ENCODE measurements at places on chromosomes 1 and 21. TPM values are rescaled to one million over a fixed set of nuclear protein-coding genes. Genes with fewer than 3 reads are reported as not detected.

AMY1C gene
- not detected for total RNA-seq

FMO2 gene
- total RNA-seq: 40.5 TPM

S100A7A gene
- not detected for total RNA-seq

OR10K2 gene
- total RNA-seq: not detected

- H3K27ac ChIP-seq: no peak overlapping the region
- DNase-seq: no peak
- no peak overlapping the region for H3K4me3 ChIP-seq
- no peaks in the 10 kb centered on the region for H3K36me3 ChIP-seq
- no peaks in the 10 kb centered on the region for H3K27me3 ChIP-seq
- H3K4me1 ChIP-seq: no peaks in the 10 kb centered on the region
Observed at GRCh38 chr1:204320382-204320804, 39.3 kb downstream of the PLEKHA6 start.

DNA sequence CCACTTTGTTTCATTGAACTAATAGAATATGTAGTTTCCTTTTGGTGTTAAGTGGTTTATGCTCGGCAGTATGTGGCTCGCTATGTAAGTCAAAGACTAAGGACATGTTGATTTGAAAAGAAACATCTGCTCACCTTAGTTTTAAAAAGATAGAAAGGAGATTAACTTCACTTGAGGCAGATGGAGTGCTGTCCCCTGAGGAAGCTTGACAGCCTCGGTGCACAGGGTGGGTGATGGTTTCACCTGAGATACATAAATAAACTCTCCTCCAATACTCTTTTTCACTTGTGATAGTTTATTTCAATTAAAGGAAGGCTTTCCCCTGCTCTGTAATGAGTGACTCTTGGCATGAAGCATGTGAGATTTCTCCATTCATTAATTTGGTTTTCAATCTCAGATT, 70.8 kb upstream of the FMN2 start:
- no peak overlapping the region for H3K27ac ChIP-seq
- no peaks in the 10 kb centered on the region for H3K36me3 ChIP-seq
- H3K4me1 ChIP-seq: no peaks in the 10 kb centered on the region
- no peak for DNase-seq
- H3K27me3 ChIP-seq: no peaks in the 10 kb centered on the region

- peaks cover 4% of the 10 kb centered on the region for H3K4me1 ChIP-seq
- peak; percentile 48 for DNase-seq
- H3K27me3 ChIP-seq: peaks cover 22% of the 10 kb centered on the region
- H3K27ac ChIP-seq: no peak overlapping the region
- H3K4me3 ChIP-seq: peak overlapping the region; percentile 47
- no peaks in the 10 kb centered on the region for H3K36me3 ChIP-seq
Observed at GRCh38 chr1:32893198-32894018, 7.1 kb downstream of the HPCA start.

DNA sequence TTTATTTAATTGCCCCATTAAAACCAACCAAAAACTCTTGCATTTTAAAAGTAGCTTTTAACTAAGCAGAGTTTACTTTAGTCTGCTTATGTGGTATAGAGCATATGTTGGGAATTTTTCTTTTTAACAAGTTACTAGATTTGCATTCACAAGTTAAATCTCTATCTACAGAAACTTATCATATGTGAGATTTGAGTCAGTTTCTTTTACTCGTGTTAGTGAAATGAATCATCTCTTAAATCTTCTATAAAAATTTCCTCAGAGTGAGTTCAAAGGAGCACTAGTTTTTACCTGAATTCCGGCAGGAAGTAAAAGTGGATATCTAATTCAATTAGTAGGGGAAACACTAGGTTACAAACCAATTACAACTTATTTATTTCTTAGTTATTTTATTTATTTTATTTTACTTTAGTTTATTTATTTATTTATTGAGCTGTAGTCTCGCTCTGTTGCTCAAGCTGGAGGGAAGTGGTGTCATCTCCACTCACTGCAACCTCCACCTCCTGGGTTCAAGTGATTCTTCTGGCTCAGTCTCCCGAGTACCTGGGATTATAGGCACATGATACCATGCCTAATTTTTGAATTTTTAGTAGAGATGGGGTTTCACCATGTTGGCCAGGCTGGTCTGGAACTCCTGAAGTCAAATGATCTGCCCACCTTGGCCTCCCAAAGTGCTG, 1609.6 kb upstream of the B3GALT2 start:
- no peak overlapping the region for H3K4me3 ChIP-seq
- no peaks in the 10 kb centered on the region for H3K4me1 ChIP-seq
- no peaks in the 10 kb centered on the region for H3K36me3 ChIP-seq
- DNase-seq: no peak
- no peak overlapping the region for H3K27ac ChIP-seq
- H3K27me3 ChIP-seq: no peaks in the 10 kb centered on the region

GRCh38 chr1:43418858-43419257, 29.2 kb downstream of the SZT2 start:
- H3K36me3 ChIP-seq: peaks cover 86% of the 10 kb centered on the region
- H3K27me3 ChIP-seq: no peaks in the 10 kb centered on the region
- no peaks in the 10 kb centered on the region for H3K4me1 ChIP-seq
- no peak for DNase-seq

DNA sequence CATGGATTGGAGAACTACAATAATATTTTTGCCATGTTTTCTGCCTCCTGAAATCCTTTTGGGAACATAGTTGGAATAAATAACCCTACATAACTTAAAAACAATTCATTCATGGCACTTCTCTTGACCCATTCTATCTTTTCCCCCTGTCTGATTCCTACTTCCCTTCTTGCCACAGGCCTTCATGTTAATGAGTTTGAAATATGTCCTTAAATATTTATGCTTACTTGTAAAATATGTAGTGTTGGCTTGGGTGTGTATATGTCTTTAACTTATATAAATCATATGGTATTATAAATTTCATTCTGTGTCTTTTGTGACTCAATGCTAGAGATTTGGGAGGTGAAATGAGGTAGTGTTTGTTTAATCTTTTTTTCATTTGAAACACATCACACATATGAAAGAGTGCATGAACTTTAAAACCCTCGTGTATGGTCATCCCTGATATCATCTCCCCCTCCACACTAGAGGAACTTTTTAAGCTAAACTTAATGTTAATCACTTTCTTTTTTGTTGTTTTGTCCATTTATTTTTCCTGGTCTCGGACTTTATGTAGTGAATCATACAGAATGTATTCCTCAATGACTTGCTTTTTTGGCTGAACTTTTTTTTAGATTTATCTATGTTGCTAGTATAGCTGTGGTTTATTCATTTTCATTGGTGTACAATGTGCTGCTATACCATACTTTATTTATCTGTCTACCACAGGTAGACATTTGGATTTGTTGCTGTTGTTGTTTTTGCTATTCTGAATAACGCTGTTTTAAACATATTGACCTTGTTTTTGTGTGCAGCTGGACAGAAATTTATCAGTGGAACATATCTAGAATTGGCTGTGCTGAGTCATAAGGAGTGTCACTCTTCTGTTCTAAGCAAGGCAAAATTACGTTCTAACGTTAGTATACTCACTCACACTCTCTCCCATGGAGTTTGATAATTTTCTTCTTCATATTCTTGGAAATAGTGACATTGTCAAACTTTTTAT, 441.6 kb downstream of the PLPP3 start:
- no peak overlapping the region for H3K4me3 ChIP-seq
- H3K4me1 ChIP-seq: no peaks in the 10 kb centered on the region
- H3K36me3 ChIP-seq: no peaks in the 10 kb centered on the region
- H3K27ac ChIP-seq: no peak overlapping the region
- H3K27me3 ChIP-seq: no peaks in the 10 kb centered on the region

All from heart left ventricle (tissue), 16 donors.